ENCODE measurements at places on chromosomes 4 and X.

DNA sequence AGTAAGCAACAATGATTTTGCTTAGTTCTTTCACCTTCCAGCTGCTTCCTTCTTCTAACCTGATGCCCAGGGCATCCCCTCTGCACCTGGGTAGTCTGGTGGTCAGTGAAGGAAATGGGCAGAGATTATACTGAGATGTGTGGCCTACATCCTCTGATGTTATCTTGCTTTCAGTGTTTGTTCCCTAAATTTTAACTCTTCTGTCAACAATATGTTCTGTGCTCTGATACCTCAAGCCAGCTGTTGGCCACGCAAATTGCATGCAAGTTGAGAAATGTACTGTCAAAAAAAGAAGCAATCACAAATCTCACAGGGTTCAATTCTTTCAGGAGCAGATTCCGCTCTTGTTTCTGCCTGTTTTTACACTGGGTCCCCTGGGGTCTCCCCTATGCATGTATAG, 73.8 kb downstream of the FBXW7 start:
- DNase-seq, result no peak

DNA sequence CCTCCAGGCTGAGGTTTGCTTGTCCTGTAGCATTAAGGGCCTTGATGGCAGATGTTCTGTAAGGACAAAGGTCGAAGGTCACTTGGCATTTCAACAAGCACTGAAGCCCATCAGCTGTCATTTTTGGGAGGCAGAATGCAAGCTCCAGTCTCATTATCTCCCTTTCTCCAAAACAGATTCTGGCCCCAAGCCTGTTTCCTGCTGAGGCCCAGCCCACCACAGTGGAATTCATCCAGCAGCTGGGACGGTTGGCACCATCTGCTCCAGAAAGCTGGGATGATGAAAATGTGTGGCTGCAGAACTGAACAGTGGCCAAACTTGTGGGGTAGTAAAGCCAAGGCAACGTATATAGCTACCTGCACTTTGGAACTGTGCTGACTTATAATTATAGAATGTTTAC, 17.7 kb upstream of the PPEF2 start:
- DNase-seq, result no peak

DNA sequence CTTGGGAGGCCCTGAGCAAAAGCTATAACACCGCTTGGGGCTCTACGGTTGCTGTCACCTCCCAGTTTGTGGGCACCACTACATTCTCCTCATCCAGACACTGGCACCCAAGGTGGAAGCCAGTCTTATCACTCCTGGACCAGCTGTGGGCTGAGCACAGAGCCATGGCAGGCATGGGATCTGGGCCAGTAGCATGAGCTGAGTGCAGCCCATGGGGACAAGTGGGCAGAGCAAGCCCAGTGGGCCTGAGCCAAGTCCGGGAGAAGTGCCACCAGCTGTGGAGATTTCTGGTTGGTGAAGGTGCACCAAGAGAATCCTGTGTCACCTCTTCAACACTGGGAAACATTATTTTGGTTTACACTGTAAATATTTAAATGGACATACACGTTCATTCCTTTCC, 1013.0 kb downstream of the TECRL start:
- no peak for DNase-seq

DNA sequence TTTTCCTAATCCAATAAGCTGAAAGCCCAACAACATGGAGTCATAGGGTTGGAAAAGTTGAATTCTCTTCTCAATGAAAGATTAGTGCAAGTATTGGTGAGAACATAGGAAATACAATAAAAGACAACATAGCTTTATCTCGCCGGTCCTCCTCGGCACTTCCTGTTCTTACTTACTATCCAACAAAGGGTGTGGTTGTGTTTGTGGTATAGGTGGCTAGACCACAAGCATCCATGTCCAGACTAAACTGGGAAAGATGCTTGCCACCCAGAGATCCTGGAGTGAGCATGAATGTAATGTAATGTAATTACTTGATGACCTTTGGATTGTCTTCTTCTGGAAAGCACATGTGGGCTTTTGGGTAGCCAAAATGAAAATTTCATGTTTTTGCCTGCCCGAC, 223.8 kb downstream of the CPE start:
- no peak for DNase-seq
